Effector CD4-positive, alpha-beta T cell (primary cell): ENCODE measurements at places on chromosomes 5 and 9.

DNA sequence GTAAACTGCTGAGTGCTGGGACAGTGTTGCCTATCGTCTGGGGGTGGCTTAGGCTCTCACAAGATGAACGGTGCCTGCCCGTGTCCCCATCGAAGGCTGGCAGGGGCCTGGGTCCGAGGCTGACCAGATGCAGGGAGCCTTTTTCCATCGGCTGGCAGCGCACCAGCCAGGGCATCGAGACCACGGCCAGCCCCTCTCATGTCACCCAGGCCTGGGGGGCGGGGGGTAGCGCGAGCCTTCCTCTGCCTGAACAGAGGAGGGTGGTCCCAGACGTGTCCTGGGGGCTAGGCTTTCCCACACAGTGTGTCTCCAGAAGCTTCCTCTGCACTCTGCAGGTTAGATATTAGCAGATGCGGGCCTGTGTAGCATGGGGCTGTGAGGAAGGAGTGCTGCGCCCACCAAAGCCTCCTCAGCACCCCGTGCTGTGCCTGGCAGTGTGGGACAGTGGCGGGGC lies 17.3 kb downstream of the FGD3 start:
- no peak for DNase-seq

DNA sequence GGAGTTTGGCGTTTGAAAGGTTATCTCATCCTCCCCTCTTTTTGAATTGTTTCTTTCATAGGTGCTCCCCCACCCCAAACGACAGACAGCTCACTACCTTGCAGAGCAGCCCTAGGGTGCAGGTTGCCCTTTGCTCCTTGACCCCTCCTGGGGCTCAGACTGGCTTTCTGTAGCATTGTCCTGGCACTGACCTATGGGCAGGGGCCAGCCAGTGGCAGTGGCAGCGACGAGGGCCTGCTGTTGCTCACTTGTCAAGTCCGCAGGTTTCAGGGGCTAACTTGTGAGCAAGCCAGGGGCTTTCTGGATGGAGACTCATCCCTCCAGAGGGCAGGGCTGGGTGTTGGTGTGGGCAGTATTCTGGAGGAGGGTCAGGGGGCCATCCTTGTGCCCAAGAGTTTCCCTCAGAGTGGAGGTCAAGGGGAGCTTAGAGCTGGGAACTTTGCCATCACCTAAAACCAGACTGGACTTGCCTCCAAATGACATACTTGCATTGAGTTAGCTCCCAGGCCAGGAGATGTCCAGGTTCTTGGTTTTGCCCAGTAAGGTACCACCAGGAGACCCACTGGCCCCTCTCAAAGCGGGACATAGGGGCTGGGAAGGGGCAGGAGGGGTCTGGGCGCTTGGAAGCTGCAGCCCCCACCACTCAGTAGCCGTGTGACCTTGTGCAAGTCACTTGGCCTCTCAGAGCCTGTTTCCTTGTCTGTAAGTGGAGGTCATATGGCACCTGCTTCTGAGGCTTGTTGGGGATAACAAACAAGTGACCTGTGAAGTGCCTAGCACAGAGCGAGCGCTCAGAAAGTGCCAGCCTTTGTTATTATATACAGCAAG lies 53.5 kb upstream of the CDKN2AIPNL start:
- DNase-seq, result no peak

DNA sequence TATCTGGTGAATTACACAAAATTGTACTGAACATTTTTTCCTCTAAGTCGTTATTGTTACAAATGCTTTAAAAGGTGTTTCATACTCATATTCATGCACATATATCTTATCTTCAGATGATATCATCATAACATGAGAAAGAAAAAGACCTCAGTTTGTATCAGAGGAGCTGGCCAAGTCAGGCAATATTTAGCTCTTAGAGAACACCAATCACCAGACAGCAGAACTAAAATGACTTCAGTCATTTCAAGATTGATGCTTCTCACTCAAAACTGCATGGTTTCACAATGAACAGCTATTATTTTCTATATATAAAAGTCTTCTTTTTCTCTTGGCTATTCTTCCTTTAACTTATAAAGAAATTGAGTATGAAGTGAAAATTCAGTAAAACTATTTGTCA lies 44.6 kb downstream of the TSSK1B start:
- DNase-seq, result no peak

GRCh38 chr5:159257629-159258283 lies 5.3 kb upstream of the UBLCP1 start:
- no peak for DNase-seq

DNA sequence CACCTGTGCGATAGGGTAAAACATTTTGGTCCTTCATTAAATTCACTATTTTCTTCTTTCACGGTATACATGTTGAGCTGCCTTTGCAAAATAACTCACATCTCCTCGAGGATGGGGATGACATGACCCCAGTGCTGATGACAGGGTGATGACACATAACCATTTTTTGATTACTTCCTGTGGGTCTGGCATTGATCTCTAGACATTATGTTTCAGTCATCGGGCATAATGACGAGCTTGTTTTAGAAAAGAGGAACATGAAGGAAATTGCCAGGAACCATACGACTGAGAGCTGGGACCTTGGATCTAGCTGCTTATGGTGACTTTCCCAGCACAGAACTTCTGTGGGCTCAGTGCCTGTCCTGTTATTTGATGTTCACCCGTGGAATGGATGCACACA lies 25.2 kb downstream of the COL5A1 start:
- no peak for DNase-seq

GRCh38 chr9:68780380-68780712 lies 75.3 kb downstream of the PIP5K1B start:
- no peak for DNase-seq

DNA sequence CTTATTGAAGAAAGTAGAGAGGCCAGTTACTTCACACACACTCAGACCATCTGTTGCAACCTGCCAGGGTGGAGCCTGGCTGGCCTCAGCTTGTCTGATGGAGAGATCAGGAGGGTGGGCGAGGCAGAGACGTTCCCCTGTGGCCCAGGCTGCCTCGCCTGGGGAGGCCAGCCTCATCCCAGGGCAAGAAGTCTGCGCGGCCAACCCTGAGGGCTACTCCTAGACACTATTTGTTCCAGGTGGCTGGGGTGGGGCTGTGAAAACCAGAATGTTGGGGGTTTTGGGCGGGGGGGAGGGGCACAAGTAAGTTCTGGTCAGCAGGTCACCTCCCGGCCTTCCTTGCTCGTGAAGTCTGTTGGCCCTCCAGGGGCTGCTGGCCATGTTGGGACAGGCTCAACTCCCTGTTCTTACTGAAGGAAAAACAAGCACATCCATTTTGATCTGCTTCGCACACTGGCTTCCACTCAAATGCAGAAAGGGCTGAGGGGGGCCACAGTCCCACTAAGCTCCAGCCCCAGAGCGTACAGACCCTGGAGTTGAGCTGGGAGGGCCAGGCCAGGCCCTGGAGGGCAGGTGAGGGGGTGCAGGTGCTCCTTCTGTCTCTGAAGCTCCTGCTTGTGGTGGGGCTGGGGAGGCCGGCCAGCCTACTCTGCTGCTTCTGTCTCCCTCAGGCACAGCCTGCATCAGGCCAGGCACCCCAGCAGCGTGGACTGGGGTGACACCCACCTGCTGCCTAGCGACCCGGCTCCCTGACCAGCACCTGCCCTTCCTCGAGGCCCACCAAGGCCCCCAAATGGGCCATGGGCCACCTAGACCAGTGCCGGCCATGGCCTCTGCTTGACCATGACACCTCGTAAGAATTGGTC lies 46.6 kb downstream of the SECISBP2 start:
- no peak for DNase-seq

GRCh38 chr5:20335978-20336377 lies 348.0 kb upstream of the CDH18 start:
- DNase-seq, result no peak

DNA sequence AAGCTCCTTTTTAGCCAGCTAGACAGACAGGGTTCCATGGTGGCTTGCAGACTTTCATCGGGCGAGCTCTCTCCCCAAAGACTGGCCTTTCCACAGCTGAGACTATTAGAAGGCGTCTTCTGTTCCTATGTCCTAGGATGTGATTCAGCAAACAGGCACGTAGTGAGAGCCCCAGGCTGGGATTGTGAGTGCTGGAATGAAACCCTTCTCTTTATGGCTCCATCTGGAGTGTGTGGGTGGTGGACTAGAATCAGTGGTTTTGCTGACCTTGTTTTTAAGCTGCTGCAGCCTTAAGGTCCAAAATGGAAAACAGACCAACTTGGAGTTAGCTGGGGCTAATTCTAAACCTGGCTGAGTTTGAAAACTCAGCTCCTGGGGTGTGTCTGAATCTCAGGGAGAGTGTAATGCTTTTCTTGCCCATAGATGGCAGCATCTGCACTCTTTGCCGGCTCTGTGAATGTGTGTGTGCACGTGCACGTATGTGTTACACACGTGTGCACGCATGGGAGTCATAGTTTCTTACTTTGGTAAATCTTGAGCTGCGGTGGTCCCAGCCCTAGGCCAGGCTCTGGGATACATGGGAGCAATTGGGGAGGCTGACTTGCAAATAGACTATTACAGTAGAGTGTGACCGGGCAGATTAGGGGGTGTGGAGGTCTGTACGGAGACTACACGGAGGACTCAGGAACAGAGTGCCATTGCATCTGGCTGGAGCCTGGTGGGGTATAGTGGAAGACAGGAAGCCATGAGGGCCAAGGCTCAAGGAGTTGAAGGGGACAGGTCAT lies 10.7 kb downstream of the GSN start:
- DNase-seq, result no peak

DNA sequence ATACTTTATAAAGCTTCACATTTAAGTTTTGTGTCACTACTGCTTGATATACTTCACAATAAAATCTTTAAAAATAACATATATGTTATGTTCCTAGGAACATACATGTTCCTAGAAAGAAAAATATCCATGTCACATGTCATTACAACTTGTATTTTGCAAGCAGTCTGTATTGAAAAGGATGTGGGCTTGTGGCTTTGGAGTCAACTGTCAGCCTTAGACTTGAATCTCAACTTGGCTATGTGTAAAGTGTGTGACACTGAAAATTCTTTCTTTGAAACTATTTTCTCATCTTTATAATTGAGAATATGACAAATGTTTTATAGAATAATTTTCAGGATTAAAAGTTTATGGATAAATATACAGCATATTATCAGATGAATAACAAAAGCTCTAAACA lies 273.1 kb downstream of the KIAA0825 start:
- no peak for DNase-seq

DNA sequence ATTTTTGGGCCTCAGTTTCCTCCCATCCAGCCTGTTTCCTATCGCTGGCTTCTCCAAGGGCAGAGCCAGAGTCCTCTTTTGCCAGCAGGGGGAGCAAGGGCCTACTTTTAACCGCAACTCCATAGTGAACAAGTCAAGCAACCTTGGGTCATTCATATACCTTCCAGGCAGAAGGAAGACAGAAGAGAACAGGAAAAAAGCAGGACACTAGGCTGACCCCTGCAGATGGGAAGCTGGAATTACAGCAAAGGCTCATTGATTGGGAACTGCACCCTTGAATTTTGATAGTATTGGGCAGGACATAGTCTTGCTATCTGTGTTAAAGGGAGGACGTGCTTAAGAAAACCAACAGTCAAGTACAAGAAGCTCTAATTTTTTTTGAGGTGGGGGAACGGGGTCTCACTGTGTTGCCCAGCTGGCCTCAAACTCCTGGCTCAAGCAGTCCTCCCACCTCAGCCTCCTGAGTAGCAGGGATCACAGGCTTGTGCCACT lies 30.1 kb downstream of the QRFP start:
- peak; percentile 26 for DNase-seq

- no peak for DNase-seq
These were observed 73.6 kb upstream of the GRHPR start for GRCh38 chr9:37348917-37349316.

DNA sequence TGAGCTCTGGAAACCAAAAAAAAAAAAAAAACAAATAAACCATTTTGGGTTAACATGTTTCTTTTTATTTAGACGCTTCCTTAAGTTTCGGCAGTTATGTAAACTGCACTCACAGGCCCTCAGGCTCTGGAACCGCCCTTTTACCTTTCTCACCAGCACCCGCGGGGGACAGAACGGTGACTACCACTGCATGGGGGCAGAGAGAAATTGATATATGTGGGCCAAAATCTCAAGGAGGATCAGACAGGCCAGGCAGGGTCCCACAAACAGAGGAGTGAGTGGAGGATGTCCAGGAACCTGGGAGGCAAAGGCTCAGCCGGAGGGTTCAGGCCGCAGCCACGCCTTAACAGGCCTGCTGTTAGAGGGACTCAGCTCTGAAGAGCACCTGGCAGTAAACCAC lies 54.4 kb downstream of the IRX2 start:
- no peak for DNase-seq

- DNase-seq, result no peak
These were observed 867 bp downstream of the SYK start for GRCh38 chr9:90802386-90802985.

GRCh38 chr5:2038321-2039179 lies 155.8 kb upstream of the IRX4 start:
- peak; percentile 40 for DNase-seq

- no peak for DNase-seq
These were observed 12.8 kb downstream of the RPL12 start for GRCh38 chr9:127438394-127438793.

- DNase-seq, result peak; percentile 63
These were observed 15.4 kb downstream of the TRAF2 start for GRCh38 chr9:136901516-136902258.

- DNase-seq, result no peak
These were observed 6.5 kb downstream of the SLC35A4 start for GRCh38 chr5:140571105-140571504.

GRCh38 chr9:74773886-74774479 lies 113.7 kb downstream of the TRPM6 start:
- DNase-seq, result peak; percentile 63

DNA sequence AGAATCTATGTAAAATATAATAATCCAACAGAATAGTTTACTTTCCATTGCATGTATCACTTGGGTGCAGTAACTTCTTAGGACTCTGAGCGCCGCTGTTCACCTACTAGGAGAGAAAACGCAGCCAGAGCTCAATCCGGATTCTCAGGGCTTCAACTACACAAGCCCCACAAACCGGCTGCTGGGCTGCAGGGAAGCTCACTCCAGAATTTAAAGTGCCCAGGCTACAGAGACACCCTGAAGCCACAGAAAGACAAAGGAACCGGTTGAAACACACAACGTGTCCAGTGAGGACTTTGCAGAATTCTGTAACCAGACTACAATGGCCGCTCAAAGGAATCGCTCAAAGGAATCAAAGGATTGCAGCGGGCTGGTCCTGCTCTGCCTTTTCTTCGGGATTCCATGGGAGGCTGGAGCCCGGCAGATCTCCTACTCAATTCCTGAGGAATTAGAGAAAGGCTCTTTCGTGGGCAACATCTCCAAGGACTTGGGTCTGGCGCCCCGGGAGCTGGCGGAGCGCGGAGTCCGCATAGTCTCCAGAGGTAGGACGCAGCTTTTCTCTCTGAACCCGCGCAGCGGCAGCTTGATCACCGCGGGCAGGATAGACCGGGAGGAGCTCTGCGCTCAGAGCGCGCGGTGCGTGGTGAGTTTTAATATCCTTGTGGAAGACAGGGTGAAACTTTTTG lies at the start of gene PCDHGA10:
Gene PCDHGA10, plus strand, starts transcription at position 134 of the 686 bp plus-strand sequence. Its CDS starts 189 bp downstream, at position 323.
- DNase-seq, result peak; percentile 38

GRCh38 chr5:137921931-137922330 lies 32.7 kb downstream of the PKD2L2 start:
- no peak for DNase-seq
